Stomach (tissue), 19 donors: ENCODE measurements at places on chromosomes 11 and 22. TPM values are rescaled to one million over a fixed set of nuclear protein-coding genes. Genes with fewer than 3 reads are reported as not detected.

GRCh38 chr11:975827-976226 is 50.2 kb downstream of the AP2A2 start:
- peaks cover 5% of the 10 kb centered on the region for H3K4me1 ChIP-seq
- H3K36me3 ChIP-seq, result peaks cover 95% of the 10 kb centered on the region
- H3K4me3 ChIP-seq, result no peak overlapping the region
- DNase-seq, result no peak

DNA sequence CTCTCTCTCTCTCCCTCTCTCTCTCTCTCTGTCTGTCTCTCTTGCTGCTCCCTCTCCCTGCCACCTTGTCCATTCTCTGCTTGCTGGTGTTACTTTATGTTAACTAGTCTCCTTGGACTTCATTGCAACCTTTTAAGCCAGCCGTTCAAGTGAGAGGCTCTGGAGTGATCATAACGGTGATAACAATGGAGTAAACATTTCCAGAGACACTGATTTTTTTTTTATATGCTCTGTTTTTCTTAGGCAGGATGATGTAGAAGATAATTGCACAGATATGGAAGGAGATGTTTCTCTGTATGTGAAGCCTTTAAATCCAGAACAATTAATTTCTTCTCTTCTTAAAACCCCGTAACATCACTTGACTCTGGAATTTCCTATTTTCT is 287.7 kb downstream of the TMEM135 start:
- no peak overlapping the region for H3K27ac ChIP-seq
- H3K4me3 ChIP-seq, result no peak overlapping the region
- peaks cover 21% of the 10 kb centered on the region for H3K36me3 ChIP-seq
- DNase-seq, result no peak
- no peaks in the 10 kb centered on the region for H3K27me3 ChIP-seq

GRCh38 chr11:58621586-58622262 is 741 bp upstream of the CNTF start:
- H3K27me3 ChIP-seq, result no peaks in the 10 kb centered on the region
- H3K4me1 ChIP-seq, result no peaks in the 10 kb centered on the region
- no peak for DNase-seq
- no peak overlapping the region for H3K4me3 ChIP-seq
- H3K27ac ChIP-seq, result no peak overlapping the region

The MRPL11 gene
- 50.9 TPM for total RNA-seq

The RIC3 gene
- not detected for total RNA-seq

GRCh38 chr11:34356576-34356912 is 1.3 kb downstream of the ABTB2 start:
- H3K4me3 ChIP-seq, result peak overlapping the region; percentile 61
- peaks cover 19% of the 10 kb centered on the region for H3K4me1 ChIP-seq
- H3K27ac ChIP-seq, result no peak overlapping the region
- H3K36me3 ChIP-seq, result no peaks in the 10 kb centered on the region
- no peak for DNase-seq

The TRIM49C gene
- total RNA-seq, result not detected

DNA sequence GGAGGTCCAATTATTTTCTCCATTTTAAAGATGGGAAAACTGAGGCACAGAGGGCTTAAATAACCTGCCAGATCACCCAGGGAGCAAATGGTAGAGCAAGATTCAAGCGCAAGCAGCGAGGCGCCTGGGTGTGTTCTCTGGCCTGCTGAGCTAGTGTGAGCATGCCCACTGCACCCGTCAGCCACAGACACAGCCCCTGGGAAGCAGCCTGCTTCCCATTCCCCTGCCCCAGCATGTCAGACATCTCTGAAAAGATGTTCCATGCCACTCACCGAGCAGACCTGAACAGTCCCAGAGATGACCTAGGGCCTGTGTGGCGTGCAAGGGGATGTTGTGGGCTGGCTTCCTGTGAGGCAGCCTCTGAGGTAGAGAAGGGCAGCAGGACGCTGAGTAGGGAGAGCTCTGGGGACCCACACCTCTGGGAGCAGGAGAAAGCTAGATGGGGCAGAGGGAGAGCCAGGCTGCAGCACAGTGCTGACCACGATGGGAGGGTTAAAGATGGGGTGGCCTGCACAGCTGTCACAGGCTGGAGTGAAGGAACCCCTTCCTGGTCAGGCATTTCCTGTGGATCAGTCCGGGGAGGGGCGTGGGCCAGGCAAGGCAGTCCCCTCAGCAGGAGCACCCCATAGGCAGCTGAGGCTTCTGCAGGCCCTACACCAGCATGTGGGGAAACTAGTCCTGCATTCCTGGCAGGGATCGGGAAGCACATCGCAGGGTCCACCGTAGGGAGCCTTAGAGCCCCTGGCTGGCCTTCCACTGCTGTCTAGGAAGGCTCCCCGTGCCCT is 101.4 kb downstream of the GALNT18 start:
- H3K4me1 ChIP-seq, result no peaks in the 10 kb centered on the region
- H3K27ac ChIP-seq, result no peak overlapping the region
- no peak overlapping the region for H3K4me3 ChIP-seq
- H3K27me3 ChIP-seq, result no peaks in the 10 kb centered on the region

The HEPHL1 gene
- total RNA-seq, result not detected

GRCh38 chr11:62881579-62882430 is 1.1 kb downstream of the SLC3A2 start:
- H3K4me1 ChIP-seq, result peaks cover 65% of the 10 kb centered on the region
- peaks cover 47% of the 10 kb centered on the region for H3K36me3 ChIP-seq
- peak overlapping the region; percentile 95 for H3K4me3 ChIP-seq
- H3K27ac ChIP-seq, result peak overlapping the region; percentile 99
- H3K27me3 ChIP-seq, result no peaks in the 10 kb centered on the region

GRCh38 chr11:131495423-131495822 is 125.0 kb downstream of the NTM start:
- DNase-seq, result peak; percentile 84
- H3K4me1 ChIP-seq, result peaks cover 6% of the 10 kb centered on the region
- H3K36me3 ChIP-seq, result no peaks in the 10 kb centered on the region
- H3K4me3 ChIP-seq, result no peak overlapping the region

The APOBEC3C gene
- 3.9 TPM for total RNA-seq

DNA sequence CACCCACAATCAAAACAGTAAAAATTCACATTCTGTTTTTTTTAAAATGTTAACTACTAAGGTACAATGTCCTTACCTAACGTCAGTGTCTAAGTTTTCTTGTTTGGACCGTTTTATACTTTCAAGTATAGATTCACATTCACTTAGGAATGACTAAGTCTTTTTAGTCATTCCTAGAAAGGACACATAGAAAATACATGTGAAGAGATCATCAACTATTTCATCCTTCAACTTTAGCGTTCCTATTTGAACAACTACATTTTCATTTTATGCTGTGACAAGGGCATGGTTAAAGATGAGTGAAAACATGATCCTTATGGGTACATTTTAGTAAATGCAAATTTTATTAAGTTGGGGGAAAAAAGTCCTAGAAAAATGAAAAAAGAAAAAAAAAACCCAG is 62.8 kb downstream of the DDX10 start:
- no peaks in the 10 kb centered on the region for H3K4me1 ChIP-seq
- H3K27me3 ChIP-seq, result no peaks in the 10 kb centered on the region
- H3K4me3 ChIP-seq, result no peak overlapping the region
- H3K27ac ChIP-seq, result no peak overlapping the region
- H3K36me3 ChIP-seq, result peaks cover 23% of the 10 kb centered on the region
